ENCODE measurements at places on chromosomes 6 and 20. TPM values are rescaled to one million over a fixed set of nuclear protein-coding genes. Genes with fewer than 3 reads are reported as not detected.
A peak's percentile ranks its signal among the peaks of the same experiment; 100 is the strongest.

GCLC gene
- total RNA-seq: 143 TPM

- no peaks in the 10 kb centered on the region for H3K36me3 ChIP-seq
- no peaks in the 10 kb centered on the region for H3K4me1 ChIP-seq
- no peaks in the 10 kb centered on the region for H3K27me3 ChIP-seq
- no peak overlapping the region for H3K27ac ChIP-seq
- DNase-seq: no peak
These were observed 14.1 kb upstream of the MAK start for GRCh38 chr6:10852361-10852960.

DNA sequence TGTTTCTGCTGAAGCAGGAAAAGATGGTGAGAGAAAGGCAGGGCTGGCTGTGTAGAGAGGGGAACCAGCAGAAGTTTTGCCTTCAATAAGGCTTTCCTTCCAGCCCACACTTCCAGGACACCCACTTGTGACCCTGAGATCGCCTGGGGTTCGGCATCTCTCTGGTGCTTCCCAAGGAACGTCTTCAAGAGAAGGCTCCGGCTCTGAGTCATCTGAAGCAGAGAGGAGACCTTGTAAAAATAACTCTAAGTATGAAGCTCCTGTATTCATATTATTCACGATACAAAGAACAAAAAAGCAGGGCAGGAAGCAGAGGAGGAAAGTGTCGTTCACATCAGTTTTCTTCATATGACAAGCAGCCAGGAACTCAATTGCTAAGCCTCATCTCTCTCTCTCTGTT is 95.4 kb upstream of the MRPS10 start:
- no peak overlapping the region for H3K4me3 ChIP-seq
- H3K27ac ChIP-seq: peak overlapping the region; percentile 66
- no peak for DNase-seq
- H3K36me3 ChIP-seq: no peaks in the 10 kb centered on the region
- no peaks in the 10 kb centered on the region for H3K27me3 ChIP-seq

DNA sequence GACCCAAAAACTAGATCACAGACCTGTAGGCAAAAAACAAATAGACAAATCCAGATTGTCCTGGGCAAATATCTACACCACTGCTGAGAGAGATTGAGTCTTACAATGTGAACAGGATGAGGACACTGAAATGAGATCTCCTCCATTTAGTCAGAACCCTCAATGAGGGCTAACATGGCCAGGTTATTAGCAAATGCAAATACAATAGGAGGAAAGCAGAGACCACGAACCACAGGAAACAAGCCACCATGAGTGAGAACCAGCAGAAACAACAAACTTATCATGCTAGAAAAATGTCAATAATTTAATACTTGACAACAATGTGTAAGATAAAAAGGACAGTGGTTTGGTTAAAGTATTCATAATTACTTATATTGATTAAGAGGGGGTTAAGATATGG is 162.8 kb downstream of the SYNE1 start:
- no peak overlapping the region for H3K4me3 ChIP-seq
- no peak overlapping the region for H3K27ac ChIP-seq
- no peaks in the 10 kb centered on the region for H3K27me3 ChIP-seq
- H3K4me1 ChIP-seq: no peaks in the 10 kb centered on the region

Measured in Peyer's patch (tissue), 4 donors.